ENCODE measurements at places on chromosomes 13 and 19.
A peak's percentile ranks its signal among the peaks of the same experiment; 100 is the strongest.

DNA sequence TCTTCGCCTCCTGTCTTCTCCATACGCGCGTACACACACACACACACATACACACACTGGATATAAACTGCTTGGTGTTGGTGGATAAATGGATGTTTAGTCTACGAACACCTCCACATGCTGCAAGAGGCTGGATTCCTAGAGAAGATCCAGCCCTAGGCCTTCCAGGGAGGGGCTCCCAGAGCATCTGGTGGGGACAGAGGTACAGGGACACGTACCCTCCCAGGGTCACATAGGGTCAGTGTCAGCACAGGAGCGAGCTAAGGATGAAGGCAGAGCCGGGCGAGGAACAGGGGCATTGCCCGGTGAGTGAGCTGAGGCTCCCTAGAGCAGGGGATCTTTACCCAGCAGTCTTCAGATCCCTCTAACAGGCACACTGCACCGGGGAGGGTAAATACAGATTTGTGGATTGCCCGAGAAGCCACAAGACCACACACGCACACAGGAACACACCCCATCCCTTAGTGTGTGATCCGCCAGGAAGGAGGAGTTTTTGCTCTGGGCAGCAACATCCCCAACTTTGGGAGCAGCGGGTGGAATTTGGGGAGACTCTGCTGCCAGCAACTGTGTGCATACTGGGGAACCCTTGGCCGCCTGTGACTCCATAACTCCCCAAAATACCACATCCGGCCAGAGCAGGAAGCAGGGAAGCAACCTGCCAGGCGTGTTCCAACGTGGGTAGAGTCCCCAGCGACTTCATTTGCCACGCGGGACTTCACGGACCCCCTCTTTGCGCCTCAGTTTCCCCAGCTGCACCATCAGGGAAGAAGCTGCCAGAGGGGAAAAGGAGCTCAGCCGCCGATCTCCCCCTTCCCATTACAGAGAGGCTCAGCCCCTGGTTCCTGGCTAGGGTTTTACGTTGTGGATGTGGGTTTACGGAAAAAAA, 5.8 kb upstream of the TLE2 start:
- peak; percentile 79 for DNase-seq

- DNase-seq: no peak
These were observed 67.8 kb downstream of the RXFP2 start for GRCh38 chr13:31807090-31807541.

GRCh38 chr13:102187313-102187712, 214.5 kb downstream of the FGF14 start:
- DNase-seq: no peak

- no peak for DNase-seq
These were observed at the start of gene ACP5 for GRCh38 chr19:11577451-11578257. Gene ACP5 (minus strand): TSS chr19:11577645. CDS start chr19:11577317, 328 bp downstream.

GRCh38 chr19:56217039-56217949, 15.2 kb downstream of the ZSCAN5C start:
- DNase-seq: no peak

DNA sequence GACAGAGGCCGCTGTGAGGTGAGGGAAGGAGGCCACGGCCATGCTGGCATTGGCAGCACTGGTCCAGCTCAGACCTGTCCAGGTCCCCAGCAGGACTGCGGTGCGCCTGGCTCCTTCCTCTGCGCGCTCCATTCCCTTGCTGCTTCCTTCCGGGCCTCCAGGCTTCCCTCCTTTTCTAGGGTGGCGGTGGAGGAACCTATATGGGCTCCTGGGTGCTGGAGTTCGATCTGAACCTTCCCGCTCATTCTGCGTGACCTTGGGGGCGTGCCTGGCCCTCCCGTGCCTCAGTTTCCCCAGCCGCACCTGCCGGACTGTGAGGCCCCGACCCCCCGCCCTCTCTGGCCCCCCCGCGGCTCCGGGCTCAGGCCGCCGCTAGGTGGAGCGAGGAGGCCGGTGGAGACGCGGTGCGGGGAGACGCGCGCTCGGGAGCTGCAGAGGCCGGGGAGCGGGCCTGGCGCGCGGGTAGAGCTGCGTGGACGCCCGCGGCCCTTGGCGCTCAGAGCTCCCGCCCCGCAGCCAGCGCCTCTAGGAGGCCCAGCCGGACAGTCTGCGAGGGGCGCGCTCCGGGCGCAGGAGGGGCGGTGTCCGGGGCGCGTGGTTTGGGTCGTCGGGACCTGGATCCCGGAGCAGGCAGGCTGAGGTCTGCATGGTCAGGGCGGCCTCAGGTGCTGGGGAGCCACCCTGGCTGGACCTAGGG, 29.9 kb downstream of the EFNA2 start:
- DNase-seq: no peak

DNA sequence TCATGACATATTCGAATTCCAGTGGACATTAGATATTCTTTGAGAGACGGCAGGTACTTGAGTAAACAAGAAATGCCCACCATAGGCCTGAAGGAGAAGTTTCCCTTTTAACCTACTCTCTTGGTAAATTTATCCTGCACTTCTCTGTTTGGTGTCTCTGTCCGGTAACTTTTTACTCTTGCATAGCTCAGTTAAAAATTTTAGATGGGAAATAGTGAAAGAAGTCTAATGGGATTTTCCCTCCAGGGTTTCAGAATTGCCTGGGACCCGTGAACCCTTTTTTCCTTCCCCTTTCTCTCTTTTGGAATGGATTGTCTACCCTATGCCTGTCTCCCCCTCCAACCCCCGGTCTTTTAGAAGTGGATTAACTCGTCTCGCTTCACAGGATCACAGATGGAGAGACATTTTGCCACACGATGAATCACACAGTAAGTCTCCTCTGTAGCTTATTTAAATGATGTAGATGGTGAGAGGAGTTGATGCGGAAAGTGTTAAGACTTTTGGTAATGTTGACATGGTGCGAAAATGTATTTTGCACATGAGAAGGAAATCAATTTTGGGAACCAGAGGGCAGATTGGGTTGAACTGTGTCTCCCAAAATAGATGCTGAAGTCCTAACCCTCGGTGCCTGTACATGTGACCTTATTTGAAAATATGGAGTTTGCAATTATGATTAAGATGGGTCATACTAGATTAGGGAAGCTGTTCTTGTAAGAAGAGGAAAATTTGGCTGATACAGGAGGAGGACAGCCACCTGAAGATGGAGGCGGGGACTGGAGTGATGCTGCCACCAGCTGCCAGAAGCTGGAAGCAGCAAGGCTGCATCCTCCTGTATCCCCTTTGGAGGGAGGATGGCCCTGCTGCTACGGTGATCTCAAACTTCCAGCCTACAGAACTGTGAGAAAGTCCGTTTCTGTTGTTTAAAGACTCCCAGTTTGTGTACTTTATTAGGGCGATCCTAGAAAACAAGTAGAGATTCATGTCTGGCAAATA, 711 bp upstream of the MIPEP start:
- no peak for DNase-seq

DNA sequence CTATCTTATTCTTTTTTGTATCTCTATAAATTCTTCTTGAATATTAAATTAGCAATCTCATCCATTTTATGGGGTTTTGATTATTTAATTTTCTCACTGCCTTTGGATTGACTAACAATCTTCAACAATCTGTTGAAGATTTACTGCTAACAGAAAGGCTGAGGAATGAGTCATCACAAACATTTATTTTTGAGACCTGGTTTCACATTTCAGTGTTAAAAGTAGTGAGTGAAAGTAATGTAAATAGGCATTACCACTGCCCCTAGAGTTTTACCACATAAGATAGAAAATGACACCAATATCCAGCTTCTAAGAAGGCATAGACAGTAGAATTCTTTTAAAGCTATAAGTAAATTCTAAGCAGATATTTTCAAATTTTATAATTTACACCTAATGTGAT, 472.8 kb downstream of the OLFM4 start:
- no peak for DNase-seq

DNA sequence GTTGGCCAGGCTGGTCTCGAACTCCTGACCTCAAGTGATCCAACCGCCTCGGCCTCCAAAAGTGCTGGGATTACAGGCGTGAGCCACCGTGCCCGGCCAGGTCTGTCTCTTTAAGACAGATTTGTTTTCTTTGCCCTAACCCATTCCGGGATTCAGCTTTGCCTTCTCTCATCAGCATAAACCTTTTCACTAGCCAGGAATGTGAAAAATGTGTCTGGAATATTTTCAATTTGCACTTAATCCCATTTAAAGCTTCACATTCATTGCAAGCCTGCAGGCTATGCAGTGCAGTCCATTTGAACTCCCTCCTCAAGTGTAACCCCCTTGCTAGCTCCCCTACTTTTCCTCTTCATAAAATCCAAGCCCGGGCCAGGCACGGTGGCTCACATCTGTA, 880 bp upstream of the TMEM160 start:
- DNase-seq: no peak

- DNase-seq: no peak
These were observed 194.4 kb downstream of the GGACT start for GRCh38 chr13:100394005-100394695.

- no peak for DNase-seq
These were observed 124.1 kb downstream of the DPF1 start for GRCh38 chr19:38099966-38100365.

GRCh38 chr19:35713904-35714495, 3.8 kb upstream of the KMT2B start:
- no peak for DNase-seq

DNA sequence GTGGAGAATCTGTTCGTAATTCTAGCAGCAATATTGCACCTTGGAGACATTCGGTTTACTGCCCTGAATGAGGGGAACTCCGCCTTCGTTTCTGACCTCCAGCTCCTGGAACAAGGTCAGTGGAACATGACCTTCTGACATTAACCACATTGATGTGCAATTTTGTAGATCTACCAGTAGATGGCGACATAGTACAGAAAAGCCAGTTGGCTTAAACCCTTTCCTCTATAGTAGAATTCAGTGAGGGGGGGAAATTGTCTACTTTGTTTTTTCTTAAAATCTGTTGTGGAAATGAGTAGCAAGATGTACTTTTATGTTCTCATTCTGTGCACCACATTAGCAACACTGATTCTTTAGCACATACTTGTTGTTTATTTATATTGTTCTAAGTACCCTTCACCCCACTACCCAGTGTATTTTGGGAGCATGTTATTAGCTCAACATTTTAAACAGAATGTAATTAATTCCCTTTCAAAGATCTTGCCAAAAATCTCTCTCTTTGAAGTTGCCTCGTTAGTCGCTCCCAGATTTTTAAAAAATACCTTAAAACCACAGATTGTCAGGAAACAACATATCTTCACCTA, 332.2 kb downstream of the MYO16 start:
- DNase-seq: no peak

DNA sequence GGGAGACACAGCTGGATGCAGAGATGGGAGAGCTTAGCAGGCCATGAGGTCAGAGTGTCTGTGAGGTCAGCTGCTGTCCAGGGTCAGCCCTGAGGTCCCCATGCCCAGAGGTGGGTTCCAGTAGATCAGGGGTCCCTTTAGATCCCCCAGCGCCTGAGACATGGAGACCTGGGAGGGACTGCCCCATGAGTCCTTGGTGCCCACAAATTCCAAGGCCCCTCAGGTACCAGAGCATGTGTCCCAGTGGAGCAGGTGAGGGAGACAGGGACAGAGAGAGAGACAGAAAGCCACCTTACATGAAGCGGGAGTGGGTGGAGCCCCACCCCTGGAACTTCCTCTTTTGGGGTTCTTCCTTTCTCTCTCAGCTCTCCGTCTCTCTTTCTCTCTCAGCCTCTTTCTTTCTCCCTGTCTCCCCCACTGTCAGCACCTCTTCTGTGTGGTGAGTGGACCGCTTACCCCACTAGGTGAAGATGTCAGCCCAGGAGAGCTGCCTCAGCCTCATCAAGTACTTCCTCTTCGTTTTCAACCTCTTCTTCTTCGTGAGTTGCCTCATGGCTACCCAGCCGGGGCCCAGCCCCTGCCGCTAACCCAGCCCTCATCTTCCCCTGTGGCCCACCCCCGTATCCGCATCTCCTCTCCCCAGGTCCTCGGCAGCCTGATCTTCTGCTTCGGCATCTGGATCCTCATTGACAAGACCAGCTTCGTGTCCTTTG, at the start of gene CD37:
TSS of gene CD37 (plus strand) at position 336 of the 713 bp plus-strand sequence. CDS start at position 471, 135 bp downstream.
- DNase-seq: peak; percentile 84

GRCh38 chr13:27161980-27162379, 9.6 kb downstream of the USP12 start:
- no peak for DNase-seq

DNA sequence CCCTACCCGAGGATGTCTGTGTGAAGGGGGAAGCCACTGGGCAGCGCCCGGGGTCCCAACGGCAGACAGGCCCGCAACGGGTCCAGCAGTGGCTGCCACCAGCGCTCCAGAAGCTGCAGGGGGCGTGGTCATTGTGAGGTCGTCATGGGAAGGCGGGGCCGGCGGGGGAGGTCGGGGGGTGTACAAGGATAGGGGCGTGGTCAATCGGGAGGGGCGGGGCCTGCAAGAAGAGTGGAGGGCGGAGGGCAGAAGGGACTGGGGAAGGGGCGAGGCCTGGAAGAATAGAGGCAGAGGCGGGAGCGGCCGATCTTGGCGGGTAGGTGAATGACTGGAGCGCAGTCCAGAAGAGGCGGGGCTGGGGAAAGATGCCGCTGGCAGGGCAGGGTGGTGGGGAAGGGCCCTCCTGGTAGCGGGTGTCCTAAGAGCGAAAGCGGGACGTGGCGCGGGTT, 4.4 kb downstream of the FUZ start:
- peak; percentile 94 for DNase-seq

DNA sequence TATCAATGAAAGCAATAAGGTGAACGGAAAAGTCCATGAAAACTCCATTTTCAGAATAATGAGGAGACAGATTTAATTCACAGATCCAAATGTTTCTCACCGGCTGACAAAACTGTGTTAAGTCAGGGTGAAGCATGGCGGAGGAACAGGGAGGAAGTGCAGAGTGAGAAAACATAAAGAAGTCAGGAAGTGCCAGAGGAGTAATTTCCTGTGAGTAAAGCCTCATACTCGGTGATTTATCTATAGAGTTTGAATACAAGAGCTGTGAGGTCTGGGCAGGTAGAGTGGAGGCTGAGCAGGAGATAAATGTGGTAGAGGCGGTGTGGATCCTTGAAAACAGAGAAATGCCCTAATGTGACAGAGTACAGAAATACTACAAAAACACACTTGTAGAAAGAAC, 11.4 kb downstream of the CARD8 start:
- peak; percentile 76 for DNase-seq

- DNase-seq: no peak
These were observed 202.5 kb upstream of the SERP2 start for GRCh38 chr13:44171156-44171555.

GRCh38 chr13:24254146-24254841, 55.1 kb upstream of the C1QTNF9 start:
- DNase-seq: peak; percentile 86

- DNase-seq: no peak
These were observed 14.3 kb upstream of the SCEL start for GRCh38 chr13:77521194-77521593.

DNA sequence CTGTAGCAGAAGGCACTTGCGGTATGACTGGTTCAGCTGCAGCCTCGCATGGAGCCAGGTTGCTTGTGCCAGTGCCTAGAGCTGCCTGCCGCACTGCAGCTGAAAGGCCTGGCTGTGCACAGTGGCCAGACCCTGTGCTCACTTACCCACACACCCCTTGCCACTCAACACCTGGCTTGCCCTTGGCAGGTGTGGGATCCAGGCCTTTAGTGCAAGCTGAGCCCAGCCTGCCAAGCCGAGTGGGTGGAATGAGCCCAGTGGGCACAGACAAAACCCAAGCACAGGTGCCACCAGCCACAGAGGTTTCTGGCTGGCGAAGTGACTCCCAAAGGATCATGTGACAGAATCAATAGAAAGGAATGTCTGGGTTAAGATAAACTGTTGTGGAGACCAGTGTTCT, 19.5 kb downstream of the LIG4 start:
- no peak for DNase-seq

Data from activated effector memory CD4-positive, alpha-beta T cell treated with anti-CD3 and anti-CD28 coated beads, Interleukin-2, amount 50 U/mL, for 16 hours (primary cell).